Naive thymus-derived CD8-positive, alpha-beta T cell (primary cell): ENCODE measurements at places on chromosomes 4 and X.
A peak's percentile ranks its signal among the peaks of the same experiment; 100 is the strongest.

DNA sequence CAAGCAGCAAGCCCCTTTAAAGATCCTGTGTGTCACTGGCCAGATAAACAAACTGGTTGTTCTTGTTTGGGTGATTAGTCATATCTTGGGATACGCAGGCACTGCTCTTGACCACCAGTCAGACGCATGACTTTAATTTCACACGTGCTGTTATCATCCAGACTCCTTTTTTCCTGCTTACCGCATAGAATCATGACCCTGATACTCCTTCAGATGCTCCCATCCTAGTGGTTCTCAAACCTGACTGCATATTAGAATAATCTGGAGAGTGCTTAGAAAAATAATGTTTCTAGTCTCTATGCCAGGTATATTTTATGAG, 78.8 kb downstream of the CLDN22 start:
- DNase-seq = no peak

DNA sequence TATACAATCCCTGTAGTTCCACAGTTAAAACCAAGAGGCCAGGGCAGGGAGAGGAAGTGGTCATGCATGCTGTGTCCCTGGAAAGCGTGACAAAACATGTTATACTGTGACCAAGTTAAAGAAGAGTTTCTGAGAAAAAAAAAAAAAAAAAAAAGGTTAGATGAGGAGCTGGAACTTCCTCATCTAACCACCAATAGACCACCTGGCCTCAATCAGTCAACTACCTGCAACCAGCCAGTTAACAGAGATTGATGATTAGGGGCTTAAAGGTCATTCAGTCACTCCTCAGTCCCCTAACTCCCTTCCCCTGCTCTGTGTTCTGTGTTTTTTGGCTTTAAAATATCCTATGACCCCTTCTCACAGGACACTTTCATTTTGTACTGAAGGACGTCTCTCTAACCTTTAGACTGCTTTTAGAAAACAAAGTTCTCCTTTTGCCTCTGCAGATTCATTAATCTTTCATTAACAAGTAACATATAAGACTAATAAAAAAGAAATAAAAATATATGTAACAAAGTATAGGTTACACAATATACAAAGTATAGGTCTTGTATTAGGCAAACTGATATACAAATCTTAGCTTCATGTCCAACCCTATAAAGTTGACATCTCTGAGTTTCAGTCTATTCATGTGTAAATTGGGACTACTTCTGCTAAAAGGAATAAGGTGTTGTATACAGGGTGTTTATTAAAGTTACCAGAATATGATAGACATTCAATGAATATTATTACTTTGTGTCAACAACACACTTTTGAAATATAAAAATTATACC, 179.1 kb upstream of the NDST4 start:
- no peak for DNase-seq

GRCh38 chr4:78432896-78433295, 118.7 kb upstream of the ANXA3 start:
- no peak for DNase-seq

GRCh38 chr4:7872264-7872771, 67.3 kb downstream of the AFAP1 start:
- DNase-seq = no peak

GRCh38 chrX:40281336-40282005, 183.7 kb upstream of the BCOR start:
- DNase-seq = peak; percentile 13

- no peak for DNase-seq
Observed at GRCh38 chr4:65653740-65654361, 16.4 kb downstream of the EPHA5 start.

GRCh38 chr4:176635372-176636261, 157.1 kb downstream of the VEGFC start:
- DNase-seq = no peak

DNA sequence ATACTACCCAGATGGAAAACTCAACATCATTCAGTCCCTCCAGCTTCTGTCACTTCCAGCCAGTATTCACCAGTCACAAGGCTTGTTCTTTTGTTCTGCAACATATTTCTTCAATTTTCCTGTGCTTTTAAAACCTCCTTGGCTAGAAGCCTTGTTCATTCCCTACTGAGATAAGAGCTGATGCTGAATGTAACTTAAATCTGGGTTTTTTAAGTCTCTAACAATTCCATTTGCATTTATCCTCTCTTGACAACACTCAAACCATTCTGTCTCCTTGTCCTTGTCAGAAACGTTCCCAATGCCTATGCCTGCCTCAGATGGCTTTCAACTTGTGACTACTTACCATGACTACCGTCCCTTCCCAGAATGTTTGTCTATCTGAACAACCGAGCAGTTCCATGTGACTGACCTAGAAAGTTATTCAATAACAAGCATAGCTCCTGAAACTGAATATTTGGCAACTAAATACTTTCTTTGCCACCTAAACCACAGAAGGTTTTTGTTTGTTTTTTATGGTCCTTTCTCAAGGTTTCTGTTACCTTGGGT, 682.9 kb upstream of the GALNTL6 start:
- no peak for DNase-seq

DNA sequence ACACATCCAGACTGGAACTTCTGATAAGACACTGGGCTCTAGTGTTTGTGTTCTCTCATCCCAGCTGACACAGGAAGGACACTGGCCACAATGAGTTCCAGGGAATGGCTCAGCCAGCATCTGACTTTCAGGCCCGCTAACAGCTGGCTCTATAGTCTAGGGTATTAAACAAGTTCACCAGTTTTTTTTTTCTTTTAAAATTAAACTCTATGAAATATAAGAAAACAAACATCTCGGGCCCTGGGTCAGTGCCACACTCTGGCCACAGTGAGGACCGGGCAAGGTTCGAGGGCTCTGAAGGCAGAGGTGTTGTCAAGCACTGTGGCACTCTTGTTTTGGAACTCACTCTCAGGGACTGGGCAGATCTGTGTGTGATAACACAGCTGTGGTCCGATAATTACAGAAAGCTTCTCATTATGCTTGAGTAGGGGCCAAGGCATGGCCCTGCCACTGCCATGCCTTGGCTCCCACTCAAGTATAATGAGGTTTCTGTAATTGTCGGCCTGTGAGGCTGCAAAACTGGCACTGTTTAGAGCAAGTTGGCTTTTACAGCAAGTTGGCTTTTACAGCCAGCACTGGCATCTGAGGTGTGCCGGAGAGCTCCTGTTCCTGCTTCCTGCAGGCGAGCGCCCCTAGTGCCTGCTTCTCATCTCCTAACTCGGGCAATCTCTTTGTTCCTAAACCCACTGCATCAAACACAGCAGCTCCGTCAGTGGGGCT, 62.8 kb downstream of the PPP1R2C start:
- peak; percentile 28 for DNase-seq

DNA sequence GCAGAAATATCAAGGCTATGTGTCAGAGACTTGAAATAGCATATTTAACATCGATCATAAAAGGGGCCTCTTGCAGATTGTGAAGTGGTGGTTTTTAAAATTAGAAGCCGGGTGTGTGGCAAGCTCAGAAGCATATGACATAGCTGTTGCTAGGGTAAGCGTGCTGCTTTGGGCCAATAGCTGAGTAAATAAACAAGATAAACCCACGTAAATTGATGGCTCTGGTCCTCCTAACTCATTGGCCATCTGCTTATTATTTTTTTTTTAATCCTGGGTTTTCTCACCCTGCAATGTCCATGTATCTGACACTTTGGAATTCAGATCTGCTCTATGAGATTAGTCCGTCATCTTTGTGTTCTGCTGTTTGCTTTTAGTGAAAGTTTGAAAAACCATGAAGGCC, 32.6 kb upstream of the STOX2 start:
- no peak for DNase-seq

GRCh38 chr4:19033816-19034733, 1012.5 kb upstream of the LCORL start:
- no peak for DNase-seq

- DNase-seq = no peak
Observed at GRCh38 chrX:150702966-150703694, 9.9 kb downstream of the MTMR1 start.

- no peak for DNase-seq
Observed at GRCh38 chrX:98338544-98338943, 1454.8 kb downstream of the RPA4 start.

DNA sequence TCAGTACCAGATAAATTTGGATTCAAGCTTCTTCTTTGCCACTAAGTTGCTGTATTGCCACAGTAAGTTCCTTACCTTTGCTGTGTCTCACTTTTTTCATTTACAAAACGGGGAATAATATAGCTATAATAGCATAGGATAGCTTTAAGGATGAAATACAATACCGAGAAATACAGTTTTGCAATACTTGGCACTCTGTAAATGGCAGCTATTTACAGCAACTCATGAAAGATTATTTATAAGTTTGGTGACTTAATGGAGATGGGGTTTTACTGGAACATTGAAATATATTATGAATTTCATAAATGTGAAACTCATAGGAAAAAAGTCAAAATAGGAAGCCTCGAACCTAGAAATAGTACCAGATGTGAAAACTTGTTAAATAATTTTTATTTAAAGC, 27.6 kb downstream of the ANXA10 start:
- DNase-seq = no peak

- no peak for DNase-seq
Observed at GRCh38 chrX:31128855-31129254, 57.0 kb upstream of the FTHL17 start.

DNA sequence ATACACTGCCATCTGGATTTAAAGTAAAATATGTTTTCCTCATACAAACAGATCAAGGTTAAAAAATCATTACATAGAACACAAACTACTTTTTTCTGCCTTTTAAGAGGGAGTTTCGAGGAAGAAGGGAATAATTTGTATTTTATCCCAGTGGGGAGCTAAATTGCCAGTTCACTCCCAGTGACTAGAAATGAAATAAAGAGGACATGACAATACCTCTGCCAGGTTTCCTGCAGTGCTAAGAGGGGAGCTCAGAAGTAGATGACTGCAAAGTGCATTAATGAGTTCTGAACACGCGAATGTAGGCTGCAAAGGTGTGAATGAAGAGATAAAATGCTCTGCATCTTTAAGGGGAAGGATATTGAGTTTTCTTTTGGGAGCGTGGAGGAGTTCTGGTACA, 69.7 kb downstream of the SRPX start:
- no peak for DNase-seq

- no peak for DNase-seq
Observed at GRCh38 chr4:157204634-157205244, 15.8 kb upstream of the GRIA2 start.

GRCh38 chr4:4227510-4228355, 1.0 kb upstream of the OTOP1 start:
- DNase-seq = no peak

- DNase-seq = no peak
Observed at GRCh38 chr4:8594097-8595038, 1.8 kb downstream of the CPZ start.
